ENCODE measurements at places on chromosomes 16 and 17. TPM values are rescaled to one million over a fixed set of nuclear protein-coding genes. Genes with fewer than 3 reads are reported as not detected.

The C17orf67 gene
- total RNA-seq: 3.8 TPM

- DNase-seq: no peak
Measured at GRCh38 chr16:17131351-17131750, 339.4 kb downstream of the XYLT1 start.

- no peak for DNase-seq
Measured at GRCh38 chr16:87702325-87702811, 63.4 kb downstream of the KLHDC4 start.

DNA sequence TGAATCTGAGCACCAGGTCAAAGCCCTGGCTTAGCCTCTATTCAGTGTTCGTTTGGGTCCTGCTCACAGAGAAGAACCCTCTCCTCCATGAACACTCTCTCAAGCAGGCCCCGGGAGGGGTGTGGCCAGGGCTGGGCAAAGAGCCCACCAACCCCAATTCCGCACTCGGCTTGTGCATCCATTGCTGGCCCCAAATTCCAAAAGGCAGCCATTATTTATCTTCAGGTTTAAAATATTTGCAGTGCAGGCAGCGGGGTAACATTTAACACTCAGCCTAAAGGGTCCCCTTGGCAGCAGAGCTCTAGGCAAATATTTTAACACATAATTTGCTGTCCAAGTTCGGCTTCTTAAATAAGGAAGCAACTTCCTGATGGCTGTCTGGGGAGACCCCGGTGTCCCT lies 115.7 kb downstream of the ZNF423 start:
- DNase-seq: no peak

GRCh38 chr17:4326608-4327007 lies 39.9 kb downstream of the UBE2G1 start:
- DNase-seq: no peak

Data from upper lobe of right lung (tissue), 1 donor.